ENCODE measurements at places on chromosomes 2 and 18.
A peak's percentile ranks its signal among the peaks of the same experiment; 100 is the strongest.

DNA sequence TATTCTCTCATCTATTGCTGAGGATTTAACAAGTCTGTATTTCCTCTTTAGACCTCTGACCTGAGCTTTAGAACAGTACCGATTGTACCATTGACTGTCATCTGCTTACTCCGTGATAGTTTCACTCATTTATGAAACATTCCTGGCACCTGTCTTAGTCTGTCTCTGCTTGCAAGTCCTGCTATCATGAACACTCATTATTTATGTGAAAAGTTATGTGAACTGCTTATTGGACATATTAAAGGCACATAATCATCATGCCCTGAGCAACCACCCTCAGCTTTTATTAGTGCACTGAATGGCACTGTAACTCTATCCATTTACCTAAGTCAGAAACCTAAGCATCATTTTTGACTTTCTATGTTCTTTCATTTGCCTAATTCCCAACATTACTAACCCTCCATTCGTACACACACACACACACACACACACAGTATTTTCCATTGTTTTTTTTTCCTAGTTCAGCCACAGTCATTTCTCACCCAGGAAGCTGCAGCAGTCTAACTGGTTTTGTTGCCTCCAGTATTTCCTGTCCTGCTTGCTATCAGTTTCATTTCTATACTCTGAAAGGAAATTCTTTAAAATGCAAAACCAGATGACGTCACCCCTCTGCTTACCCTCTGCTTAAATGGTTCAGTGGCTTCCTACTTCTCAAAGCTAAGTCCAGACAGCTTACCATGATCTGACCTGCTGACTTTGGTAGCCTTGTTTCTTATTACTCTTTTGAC lies 146.1 kb downstream of the HAUS1 start:
- DNase-seq = no peak

GRCh38 chr2:233531955-233532354 lies 34.6 kb downstream of the USP40 start:
- DNase-seq = no peak

DNA sequence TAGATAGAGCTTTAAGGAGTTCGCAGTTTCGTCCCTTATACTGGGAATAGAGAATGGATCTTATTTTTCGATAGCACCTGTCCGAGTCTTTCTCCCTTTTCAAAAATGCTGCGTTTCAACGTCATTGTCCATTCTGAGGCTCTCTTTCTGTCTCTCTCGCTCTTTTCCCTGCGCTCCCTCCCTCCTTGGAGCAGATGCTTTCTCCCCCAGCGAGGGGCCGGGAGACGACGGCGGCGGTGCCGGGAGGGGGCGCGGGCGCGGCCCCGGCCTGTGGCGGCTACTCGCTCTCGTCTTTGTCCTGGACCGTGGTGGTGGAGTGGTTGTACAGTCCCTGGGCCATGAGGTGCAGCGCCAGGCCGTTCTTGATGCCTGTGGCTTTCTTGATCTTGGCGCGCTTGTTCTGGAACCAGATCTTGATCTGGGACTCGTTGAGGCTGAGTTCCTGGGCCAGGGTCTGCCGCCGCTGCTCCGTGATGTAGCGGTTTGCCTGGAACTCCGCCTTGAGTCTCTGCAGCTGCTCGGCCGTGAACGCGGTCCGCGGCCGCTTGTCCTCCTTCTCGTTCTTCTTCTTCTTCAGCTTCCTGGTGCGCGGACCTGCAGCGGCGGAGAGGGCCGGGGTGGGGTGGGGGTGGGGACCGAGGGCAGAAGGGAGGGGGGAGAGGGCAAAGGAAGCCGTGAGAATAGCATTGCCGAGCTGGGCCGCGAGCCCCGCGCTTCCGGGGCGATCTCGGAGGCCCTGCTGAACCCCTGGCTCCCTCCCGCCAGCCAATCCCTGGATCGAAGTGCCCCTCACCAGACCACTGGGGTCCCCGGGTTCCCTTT lies 4.6 kb downstream of the EN1 start:
- DNase-seq = no peak

GRCh38 chr2:10267551-10268465 lies 34.9 kb upstream of the HPCAL1 start:
- DNase-seq = no peak

DNA sequence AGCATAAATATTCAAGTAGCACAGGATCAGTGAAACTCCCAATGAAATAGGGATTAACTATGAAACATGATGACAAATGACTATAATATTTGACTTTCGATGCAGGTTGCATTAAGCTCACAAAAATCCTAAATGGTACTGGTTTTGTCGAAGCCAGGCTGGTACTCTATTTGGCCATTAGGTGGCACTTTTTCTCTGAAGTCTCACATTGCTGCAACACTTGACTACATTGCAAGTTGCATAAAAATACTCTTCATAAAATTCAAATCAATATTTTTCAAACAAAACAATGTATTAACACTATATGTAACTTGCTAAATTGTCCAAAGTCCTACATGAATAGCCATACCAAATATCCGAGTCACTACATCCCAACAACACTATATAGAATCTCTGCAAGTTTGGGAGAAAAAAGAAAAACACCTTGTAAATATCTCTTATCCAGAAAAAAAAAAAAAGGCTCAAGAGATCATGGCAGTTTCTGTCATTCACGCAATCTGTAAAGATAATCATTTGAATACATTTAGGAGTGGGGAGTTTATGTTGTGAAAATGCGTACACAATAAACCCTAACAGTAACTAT lies 9.5 kb downstream of the RTTN start:
- DNase-seq = no peak

- DNase-seq = peak; percentile 56
Measured at GRCh38 chr2:240631548-240632305, 6.4 kb downstream of the GPR35 start.

DNA sequence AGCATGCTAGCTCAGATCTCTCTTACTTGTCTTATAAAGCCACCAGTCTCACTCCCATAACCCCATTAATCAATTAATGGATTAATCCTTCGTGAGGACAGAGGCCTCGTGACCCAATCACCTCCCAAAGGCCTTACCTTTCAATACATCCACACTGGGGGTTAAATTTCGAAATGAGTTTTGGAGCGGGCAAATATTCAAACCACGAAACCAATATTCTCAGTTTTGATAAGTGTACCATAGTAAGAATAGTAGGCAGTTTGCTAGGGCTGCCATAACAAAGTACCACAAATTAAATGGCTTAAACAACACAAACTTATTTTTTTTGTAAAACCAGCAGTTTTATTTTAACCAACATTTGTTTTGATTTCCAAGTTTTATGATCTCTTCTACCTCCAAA lies 15.2 kb downstream of the HIBCH start:
- no peak for DNase-seq

DNA sequence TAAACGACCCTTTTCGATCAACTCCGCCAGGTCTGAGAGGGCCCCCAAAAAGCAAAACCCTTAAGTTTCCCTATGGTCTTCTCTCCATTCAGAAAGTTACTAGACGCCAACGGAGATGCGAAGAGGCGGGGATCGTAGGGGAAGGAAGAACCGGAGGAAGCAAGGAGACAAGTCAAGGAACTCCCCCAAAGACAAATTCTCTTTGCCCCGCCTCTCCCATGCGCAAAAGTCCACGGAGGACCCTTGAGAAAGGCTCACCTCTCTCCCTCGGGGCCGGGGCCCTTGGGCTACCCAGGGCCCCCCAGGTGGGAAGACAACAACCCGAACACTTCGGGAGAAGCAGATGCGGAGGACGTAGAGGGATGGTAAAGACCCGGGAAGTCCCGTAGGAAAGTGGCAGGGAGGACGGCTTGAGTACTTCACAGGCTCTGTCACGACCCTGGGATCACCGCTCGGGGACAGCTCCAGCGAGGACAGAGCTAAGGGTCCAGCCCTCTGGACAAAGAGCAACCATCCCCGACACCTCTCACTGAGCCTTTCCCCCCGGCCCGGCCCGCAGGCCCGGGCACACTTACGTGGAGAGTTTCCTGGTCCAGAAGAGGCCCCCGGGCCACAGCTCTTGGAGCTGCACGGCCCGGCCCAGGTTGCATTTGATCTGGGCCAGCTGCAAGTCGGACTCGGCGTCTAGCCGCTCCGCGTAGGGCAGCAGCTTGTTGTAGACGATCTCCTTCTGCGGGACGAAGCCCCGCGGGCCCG lies 647 bp downstream of the PSME4 start:
- DNase-seq = no peak

- no peak for DNase-seq
Measured at GRCh38 chr2:219569041-219569440, 2.3 kb downstream of the OBSL1 start.

- no peak for DNase-seq
Measured at GRCh38 chr2:97734061-97735051, 21.0 kb downstream of the ZAP70 start.

DNA sequence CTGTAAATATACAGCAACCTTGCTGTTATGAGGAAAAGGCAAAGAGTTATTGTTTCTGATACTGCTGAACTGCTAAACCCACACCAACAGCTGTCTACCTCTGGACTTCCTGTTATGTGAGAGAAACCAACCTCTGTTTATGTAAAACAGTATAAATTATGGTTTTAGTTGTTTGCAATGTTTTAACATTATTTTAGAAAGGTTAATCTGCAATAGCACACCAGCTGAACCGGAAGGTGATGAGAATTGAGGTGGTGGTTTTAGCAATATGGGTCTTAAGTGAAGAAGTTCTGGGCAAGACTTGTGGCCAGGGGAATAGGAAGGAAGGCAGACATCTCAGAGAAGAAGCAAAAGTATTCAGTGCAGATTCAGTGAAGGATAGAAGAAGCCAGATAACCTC lies 237.8 kb downstream of the PLCL1 start:
- no peak for DNase-seq

- DNase-seq = no peak
Measured at GRCh38 chr18:634551-635045, 22.9 kb upstream of the TYMS start.

- no peak for DNase-seq
Measured at GRCh38 chr2:43186321-43186678, 40.1 kb downstream of the ZFP36L2 start.

DNA sequence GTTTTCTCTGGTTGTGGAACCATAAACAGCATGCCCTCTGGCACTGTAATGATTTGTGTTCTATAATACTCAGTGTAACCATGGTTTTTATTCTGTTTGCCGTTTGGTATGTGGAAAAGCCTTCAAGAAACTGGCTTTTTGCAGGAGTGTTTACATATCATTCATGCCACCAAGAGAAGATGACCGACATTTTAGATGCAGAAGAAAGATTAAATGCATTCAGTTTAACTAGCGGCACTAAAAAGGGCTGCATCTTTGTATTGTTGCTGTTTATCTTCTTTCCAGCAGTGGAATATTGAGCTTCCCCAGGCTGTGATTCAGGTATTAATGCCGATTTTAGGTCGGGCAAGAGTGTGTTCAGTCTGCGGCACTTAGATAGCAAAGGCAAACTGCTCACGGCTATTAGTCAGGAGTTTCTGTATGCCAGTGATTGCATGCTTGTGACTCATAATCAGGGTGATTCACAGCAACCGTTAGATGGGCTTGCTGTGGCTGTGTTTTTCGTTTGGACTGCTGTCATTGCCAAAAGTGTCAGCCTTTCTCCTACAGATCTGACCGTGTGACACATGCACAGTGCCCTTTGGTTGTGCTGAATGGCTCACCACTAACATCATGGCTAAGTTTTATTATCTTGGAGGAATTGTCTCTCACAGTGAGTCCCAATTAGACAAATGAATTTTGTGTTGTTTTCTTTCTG lies 479.7 kb downstream of the PARD3B start:
- peak; percentile 86 for DNase-seq

DNA sequence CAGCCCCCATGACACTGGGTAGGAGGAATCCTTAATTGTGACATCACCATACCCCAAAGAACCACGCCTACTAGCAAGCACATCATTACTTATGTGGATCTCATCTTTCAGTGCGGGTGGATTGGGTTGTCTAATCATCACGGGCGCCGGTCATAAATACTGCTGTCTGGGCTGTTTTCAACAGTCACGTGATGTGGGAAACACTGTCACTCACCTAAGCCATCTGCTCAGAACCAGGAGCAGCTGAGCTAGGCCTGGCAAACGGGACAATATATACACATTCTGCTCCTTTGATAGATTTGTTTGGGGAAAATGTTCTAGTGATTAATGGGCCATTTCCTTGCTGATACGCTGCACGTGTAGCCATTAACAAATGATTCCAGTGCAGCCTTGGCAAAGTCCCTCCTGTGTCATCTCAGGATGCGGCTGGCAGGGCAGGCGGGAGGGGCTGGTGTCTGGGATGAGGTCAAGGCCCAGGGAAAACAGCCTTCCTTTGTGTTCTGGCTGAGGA lies 145.9 kb upstream of the COPS8 start:
- no peak for DNase-seq

DNA sequence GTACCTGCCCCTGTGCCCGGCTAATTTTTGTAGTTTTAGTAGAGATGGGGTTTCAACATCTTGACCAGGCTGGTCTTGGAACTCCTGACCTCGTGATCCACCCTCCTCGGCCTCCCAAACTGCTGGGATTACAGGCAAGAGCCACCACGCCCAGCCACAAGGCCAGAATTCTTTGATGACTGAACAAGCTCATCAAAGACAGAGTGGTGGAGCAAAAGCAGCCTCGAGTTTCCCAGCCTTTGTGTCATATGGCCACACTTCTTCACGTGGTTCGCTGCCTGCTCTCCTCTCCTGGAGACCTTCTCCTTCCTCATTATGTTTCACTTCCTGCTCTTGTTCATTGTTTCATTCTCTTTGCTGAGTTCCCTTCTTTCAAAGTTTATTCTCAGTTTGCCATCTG lies 9.9 kb upstream of the NPC1 start:
- DNase-seq = no peak

- DNase-seq = no peak
Measured at GRCh38 chr18:36757081-36757480, 71.7 kb downstream of the TPGS2 start.

DNA sequence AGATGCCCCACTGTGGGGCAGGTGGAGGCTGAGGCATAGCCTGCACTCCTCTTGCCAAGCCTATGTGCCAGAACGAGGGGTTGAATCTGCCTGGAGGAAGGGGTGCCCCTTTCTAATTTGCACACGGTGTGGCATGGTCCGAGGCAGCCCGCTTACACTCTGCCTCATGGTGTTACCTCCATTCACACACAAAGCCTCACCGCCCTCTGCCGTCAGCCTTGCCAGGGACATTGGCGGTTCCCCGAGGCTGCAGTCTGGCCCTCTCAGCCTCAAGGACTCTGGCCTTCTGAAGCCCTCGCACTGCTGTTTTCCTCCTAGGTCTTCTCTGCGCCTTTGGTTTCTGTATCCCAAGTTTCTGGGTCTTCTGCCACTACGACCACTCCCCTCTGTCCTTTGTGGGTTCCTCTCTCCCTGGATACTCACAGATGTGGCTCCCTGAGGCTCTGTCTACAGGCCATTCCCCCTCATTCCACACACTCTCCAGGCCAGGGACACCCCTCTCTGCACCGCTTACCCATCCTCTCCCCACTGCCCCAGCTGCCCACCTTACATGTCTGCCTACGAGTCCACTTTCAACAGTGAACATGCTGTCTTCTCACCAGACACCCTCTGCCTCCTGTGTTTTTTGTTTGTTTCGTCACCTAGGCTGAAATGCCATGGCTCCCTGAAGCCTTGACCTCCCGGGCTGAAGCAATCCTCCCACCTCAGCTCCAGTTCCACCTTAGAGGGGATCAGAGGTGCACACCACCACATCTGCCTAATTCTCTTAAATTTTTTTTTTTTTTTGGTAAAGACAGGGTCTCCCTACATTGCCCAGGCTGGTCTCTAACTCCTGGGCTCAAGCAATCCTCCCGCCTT lies 7.9 kb upstream of the ASPRV1 start:
- no peak for DNase-seq

Measured in ascending aorta (tissue), 2 donors.